Cardiac muscle cell (in vitro differentiated cells and primary cell): ENCODE measurements at places on chromosomes 6 and 20. TPM values are rescaled to one million over a fixed set of nuclear protein-coding genes. Genes with fewer than 3 reads are reported as not detected.

- DNase-seq: peak; percentile 86
Observed at GRCh38 chr6:15628499-15629131, 34.2 kb downstream of the DTNBP1 start.

DNA sequence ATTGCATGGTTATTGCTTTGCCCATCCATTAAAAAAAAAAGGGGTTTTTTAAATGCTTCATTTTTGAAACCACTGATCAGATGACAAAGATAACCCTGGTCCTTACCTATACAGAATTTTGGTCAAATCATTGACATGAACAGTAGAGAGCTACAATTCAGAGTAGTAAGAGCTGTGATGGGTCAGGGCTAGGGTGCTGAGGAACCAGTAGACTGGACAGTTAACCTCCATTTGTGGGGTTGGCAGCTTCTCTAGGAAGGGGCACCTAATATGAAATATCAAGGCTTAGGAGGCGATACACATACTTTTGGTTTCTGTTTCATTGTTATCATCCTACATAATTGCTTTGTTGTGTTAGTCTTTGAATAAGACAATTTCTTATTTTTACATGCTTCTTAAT lies 55.1 kb downstream of the ORC3 start:
- DNase-seq: no peak

DNA sequence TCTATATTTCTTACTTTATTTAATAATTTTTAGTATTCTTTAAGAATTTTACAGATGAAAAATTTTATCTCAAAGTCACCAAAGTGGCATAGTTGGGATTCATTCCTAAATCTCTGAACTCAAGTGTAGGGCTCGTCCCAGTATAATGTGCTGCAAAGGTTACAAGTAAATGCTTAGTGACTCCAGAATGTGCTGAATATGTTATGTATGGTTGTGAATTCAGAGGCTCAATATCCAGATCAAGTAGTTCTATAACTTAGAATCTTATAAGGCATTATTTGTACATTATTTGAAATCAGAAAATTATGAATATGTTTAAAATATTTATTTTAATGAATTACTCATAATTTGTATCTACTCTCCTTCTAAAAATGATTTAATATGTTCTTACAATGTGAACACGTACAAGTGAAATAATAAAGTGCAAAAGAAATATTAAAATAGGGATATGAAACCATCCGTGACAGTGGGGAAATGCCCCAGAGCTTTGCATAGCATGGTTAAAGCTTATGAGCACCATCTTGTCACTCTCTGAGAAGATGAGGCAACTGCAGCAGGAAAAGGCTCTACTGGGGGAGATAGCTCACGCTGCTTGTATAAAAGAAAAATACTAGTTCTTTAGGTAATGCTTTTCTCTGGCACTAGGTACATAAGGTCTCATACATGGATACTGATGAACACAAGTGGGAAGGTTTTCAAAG lies 259.0 kb downstream of the FOXC1 start:
- DNase-seq: no peak

GRCh38 chr6:114274836-114275235 lies 68.0 kb downstream of the HS3ST5 start:
- no peak for DNase-seq

GRCh38 chr20:41350408-41350962 lies 9.9 kb downstream of the LPIN3 start:
- DNase-seq: no peak

DNA sequence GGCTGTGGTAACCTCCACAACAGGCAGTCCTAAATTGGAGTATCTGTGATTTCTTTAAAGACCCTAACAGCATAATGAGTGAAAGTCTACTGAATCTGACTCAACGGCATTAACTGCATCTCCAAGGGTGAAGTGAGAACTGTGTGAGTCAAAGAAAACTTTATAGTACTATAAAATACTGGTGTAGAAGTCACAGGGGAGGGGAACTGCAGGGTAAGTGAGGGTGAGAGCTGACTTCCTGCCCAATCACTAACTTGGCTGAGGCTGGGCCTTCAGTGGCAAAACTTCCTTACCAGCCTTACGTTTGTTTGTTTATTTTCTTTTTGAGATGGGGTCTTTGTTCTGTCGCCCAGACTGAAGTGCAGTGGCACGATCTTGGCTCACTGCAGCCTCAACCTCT lies 109.8 kb downstream of the PTPRK start:
- no peak for DNase-seq

GRCh38 chr6:36838896-36839748 lies at the start of gene CPNE5:
Gene CPNE5 (minus strand): TSS chr6:36839444. CDS start chr6:36839377, 67 bp downstream.
- no peak for DNase-seq

DNA sequence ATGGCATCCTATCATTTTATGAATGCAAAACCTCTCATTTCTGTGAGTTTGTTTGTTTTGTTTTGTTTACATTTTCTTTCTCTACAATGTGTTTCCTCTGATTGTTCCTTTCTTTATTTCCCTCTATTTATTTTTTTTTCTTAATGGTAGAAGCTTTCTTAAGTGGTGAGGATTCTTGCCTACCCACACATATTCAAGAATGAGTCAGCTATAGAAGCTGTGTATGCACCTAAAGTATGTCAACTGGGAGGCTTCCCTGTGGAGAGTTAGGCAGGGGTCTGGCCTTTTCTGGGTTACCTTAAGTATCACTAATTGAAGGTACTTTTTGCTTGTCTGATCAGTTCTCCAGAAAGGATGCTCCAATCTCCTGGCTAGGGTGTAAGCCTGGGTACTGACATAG lies 354.0 kb downstream of the ESR1 start:
- no peak for DNase-seq

DNA sequence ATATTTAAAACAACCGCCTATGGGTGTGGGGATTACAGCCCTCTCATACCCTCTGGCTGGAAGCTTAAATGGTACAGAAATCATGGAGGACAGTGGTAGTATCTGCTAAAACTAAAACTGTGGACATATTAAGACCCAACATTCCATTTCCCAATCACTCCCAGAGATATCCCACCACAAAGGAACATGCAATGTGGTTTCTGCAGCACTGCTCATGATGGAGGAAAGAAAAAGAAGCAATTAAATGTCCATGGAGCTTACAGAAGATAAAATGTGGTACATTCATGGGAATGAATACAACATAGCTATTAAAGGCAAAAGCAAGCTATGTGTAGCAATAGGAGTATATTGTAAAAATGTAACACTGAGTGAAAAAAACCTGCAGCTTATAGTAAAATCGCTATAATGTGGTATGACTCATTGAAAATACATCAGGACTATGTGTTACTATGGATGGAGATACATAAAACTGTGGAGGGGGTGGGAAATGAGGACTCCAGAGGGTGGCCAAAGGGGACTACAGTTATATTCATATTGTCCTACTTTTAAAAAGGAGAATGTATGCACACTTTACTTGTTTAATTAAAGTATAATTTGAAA lies 22.9 kb upstream of the NNAT start:
- DNase-seq: no peak

DNA sequence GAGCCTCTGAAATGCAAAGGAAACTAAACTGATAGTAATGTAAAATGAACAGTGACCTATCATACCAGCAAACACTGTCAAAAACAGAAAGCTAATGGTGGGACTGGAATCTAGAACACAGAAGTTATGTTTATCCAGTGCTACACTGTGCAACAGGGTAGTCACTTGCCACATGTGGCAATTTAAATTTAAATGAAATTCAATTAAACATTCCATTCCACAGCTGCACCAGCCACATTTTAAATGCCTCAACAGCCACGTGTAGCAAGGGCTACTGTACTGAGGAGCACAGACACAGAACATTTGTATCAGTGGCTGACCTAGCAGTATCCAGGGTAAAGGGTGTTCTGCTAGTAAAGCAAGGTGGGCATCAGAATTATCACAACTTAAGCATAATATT lies 5.6 kb upstream of the POLR1H start:
- DNase-seq: no peak

DNA sequence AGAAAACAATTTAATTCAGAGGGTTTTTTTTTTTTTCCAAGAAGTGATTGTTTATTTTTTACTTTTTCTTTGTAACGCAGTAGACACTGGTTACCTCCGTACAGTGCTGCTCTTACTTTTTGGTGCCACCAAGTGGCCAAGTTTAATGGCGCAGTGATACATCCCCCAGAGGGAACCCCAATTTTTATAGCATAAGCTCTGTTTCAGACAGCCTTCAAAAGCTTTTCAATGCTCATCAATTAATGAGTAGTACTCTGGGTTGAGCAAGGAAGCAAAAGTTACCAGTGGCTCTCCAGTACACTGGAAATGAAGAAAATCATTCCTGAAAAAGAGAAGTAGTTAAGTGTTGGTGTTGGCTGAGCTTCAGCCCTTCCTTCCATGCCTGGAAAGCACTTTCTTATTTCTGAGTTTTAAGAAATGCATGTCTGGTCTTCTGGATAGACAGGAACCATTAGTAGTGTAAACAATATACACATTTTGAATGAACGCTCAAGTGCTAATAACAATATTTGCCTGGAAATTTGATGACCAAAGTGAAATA lies 129.1 kb upstream of the SMLR1 start:
- peak; percentile 70 for DNase-seq

DNA sequence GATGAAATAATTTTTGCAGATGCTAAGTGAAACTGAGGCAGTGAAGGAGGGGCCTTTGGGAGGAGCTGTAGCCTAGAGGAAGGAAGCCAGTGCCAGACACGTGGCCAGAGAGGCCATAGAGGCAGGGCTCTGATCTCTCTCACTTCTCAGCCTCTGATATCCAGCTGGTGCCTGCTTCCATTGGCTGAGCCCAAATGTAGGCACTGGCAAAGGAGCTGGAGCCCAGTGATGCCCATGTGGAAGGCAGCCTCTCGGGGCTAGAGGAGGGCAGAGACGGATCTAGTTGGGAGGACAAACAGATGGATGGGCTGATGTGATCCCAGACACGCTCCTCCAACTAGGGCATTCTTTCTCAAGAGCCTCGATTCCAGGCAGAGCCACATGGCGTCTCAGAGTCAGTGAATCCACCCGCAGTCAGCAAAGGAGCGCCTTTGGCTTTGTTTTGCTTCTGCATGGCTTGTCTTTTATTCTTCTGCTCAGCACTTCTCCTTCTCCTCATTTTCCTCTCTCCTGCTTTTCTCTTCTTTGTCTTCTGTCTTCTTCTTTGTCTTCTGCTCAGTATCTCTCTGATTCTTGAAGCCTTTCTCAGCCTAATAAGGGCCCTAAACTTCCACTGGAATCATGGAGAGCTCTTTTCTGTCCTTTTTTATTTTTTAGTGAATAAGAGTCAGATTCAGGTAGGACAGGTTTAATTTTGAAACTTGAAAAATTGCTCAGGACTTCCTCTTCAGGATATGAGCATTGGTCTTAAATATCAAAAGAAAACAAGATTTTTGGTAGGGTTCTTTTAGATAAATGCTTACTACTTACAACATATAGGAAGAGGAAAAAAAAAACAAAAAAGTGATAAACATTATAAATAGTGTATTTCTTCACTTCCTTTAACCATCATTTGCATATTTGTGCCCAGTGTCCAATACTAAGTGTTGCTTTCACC lies 41.8 kb downstream of the CYP24A1 start:
- DNase-seq: no peak

GRCh38 chr20:37669062-37669772 lies 24.6 kb upstream of the CTNNBL1 start:
- DNase-seq: no peak

- DNase-seq: peak; percentile 15
Observed at GRCh38 chr6:112606656-112607435, 259.7 kb downstream of the RFPL4B start.

DNA sequence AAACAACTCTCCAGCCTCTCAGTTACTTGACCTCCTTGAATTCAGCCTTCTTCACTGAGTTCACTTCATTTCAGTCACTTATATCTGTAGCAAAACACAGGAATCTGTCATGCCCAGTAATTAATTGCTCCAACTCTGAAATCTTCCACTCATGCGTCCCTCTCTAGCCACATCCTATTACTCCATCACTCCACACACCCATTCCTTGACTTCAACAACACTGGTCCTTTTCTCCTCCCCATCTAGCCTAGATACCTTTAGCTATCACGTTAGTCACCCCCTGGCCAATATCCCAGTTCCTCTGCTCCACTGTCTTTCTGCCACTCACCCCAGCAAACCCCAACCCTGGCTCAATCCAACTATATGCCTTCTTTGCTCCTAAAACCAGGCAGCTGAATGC lies 7.7 kb downstream of the ZHX3 start:
- DNase-seq: peak; percentile 80

DNA sequence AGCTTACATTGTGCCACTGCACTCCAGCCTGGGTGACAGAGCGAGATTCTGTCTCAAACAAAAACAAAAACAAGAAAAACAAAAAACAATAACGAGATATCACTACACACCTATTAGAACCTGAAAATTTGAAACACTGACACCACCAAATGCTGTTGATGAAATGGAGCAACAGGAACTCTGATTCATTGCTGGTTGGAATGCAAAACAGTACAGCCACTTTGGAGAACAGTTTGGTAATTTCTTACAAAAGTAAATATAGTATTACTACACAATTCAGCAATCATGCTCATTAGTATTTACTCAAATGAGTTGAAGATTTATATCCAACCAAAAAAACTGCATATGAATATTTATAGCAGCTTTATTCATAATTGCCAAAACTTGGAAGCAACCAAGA lies 135.8 kb upstream of the AKIRIN2 start:
- no peak for DNase-seq

GRCh38 chr6:132633362-132633761 lies 9.3 kb upstream of the TAAR2 start:
- DNase-seq: no peak

- DNase-seq: no peak
Observed at GRCh38 chr6:169289257-169289618, 35.6 kb upstream of the THBS2 start.

GRCh38 chr6:20464041-20464440 lies 62.4 kb downstream of the E2F3 start:
- no peak for DNase-seq

DNA sequence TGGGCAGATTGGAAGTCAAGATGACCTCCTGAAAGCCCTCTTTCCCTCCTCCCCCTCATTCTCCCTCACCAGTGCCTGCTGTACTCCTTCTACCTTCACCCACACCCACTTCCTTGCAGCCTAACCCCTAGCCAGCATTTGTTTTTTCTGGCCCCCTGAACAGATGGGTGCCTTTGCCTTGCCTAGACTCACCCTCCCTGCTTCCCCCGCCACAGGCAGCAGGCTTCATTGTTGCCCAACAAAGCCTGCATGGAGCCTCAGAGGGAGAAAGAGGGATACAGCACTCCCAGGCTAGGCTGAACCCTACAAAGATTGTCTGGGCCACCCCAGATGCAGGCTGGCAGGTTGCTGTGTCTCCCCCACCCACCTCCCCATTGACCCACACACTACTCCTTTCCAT lies 2.7 kb downstream of the MOCS1 start:
- no peak for DNase-seq

- DNase-seq: no peak
Observed at GRCh38 chr20:8215361-8215781, 83.3 kb downstream of the PLCB1 start.

- DNase-seq: peak; percentile 94
Observed at GRCh38 chr20:9301129-9302090, 213.0 kb upstream of the LAMP5 start.

The EPPIN gene
- total RNA-seq: not detected in 2 replicates

The LY6G6C gene
- not detected in 2 replicates for total RNA-seq

The MYB gene
- 0.21 and 0.56 TPM in 2 replicates for total RNA-seq

The MLIP gene
- 60.5 and 65.4 TPM in 2 replicates for total RNA-seq

The FAM83C gene
- total RNA-seq: 0.49 TPM in 1 of 2 replicates, not detected in the other

The SYCP2 gene
- 0.14 TPM in 1 of 2 replicates, not detected in the other for total RNA-seq

The FOXQ1 gene
- not detected in 2 replicates for total RNA-seq

The EHMT2 gene
- 98.3 and 120 TPM in 2 replicates for total RNA-seq

The CCN5 gene
- total RNA-seq: not detected in 2 replicates

The ERMARD gene
- total RNA-seq: 16.3 and 21.2 TPM in 2 replicates

The PYGB gene
- 243 and 268 TPM in 2 replicates for total RNA-seq
